Hematopoietic multipotent progenitor cell treated with erythropoietin and hydrocortisone succinate and interleukin-3 and kit ligand, for 4 days (in vitro differentiated cells): ENCODE measurements at places on chromosomes 2 and 18.

- DNase-seq = no peak
These were observed 189.8 kb downstream of the NCK2 start for GRCh38 chr2:105934467-105934866.

DNA sequence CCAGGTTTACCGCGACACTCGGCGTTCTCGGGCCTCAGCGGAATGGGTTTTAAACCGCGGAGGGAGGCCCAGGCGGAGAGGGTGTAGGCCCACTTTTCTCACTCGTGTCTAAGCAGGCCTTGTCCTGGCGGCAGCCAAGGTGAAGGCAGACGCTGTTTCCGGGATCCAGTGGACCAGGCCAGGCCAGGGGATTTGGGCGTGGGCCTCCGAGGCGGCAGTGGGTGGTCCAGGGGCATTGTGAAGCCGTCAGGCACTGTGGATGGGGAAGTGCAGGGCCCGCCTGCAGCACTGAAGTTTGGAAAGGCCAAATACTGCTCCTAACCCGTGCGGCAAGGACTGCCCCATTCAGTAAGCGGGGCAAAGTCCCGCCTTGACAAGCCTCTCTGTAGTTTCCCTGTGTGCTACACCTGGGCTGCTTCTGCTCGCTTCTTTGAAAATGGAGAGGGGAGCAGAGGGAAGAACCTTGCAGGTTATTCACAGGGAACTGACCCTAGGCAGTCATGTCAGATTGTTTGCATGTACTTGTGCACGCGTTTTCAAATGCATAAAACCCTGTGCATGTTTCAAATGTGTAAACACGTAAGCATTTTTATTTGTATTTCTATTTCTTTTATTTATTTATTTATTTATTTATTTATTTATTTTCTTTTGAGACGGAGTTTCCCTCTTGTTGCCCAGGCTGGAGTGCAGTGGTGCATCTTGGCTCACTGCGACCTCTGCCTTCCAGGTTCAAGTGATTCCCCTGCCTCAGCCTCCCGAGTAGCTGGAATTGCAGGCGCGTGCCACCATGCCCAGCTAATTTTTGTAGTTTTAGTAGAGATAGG is 7.5 kb upstream of the DLX2 start:
- peak; percentile 15 for DNase-seq

GRCh38 chr2:228180181-228181097 is 1.0 kb downstream of the SPHKAP start:
- DNase-seq = peak; percentile 2

GRCh38 chr2:48469731-48470130 is 60.2 kb upstream of the STON1 start:
- no peak for DNase-seq

- no peak for DNase-seq
These were observed 26.5 kb upstream of the PXDN start for GRCh38 chr2:1770566-1771380.

- DNase-seq = no peak
These were observed 797.8 kb downstream of the CCDC85A start for GRCh38 chr2:56981554-56981953.

DNA sequence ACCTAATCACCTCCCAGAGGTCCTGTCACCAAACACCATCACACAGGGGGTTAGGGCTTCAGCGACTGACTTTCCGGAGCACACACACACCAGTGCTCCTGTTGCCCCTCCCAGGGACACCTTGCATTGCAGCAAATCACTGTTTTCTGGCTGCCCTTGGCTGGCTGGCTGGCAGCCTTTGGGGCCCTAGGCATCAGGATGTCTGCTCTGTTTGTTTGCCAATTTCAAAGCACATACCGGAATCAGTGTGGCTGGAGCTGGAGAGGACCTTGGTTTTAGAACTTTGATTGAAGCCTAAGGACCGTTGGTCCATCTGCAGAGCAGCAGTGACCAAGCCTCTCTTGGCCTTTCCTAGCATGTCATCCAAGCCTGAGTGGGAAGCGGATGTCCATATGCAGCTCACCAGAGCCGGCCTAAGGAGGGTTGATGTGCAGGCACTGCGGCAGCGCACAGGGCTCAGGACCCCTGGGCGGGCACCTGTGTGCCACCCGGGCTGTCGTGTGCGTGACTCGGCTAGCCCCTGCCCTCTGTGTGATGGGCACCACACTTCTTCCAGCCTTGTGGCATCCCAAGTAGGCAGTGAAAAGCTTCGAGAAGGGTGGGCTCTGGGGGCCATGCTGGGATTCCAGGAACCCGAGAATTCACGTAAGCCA is 62.1 kb downstream of the GBX2 start:
- no peak for DNase-seq

DNA sequence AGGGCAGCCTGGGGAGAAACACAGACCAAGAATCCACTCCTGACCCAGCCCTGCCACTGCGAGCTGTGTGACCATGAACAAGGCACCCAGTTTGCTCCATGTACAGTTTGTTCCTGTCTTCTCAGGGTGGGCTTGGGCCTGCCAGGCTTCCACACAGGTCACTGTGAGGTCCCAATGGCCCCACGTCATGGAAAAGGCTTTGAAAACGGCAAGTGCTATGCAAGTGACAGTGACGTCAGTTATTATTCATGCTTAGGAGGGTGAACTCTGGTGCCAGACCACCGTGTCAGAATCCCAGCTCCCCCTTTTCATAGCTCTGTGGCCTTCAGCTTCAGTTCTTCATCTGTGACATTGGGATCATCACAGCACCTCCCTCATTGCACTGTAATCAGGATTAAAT is 87.1 kb downstream of the TNS1 start:
- no peak for DNase-seq

GRCh38 chr2:178450774-178451525 is at the start of the genes PJVK and PRKRA:
PJVK (plus strand) TSS chr2:178451378; CDS start chr2:178453410, 2,032 bp downstream.
PRKRA (minus strand) TSS chr2:178451175; CDS start chr2:178451030, 145 bp downstream.
- peak; percentile 98 for DNase-seq

DNA sequence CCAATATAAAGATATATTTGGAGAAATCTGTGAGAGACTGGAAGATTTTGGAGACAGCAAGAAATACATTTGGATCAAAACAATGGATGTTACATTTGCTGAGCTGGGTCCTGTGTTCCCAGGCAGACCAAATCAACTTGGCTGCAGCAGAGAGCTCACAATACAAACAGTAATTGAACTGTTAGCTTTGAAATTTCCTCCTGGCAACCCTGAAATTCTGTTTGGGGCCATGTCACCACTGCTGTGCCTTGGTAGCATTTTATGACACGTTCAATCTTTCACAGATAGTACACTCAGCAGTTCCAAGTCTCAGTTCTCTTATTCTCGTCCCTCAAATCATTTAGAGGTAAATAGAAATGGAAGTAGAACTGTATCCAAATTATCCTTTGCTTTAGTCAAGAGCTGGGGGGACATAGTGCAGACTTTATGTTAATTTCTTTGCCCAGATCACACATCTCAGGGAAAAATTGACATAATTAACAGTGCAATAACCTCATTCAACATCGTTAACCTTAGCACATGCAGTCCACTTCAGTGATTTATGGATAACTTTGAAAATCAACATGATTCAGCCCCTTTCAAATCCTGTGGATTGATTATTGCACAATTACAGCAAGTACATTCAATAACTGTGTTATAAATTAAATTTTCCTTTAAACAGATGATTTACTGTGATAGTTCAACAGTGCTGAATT is 277.4 kb upstream of the MC4R start:
- DNase-seq = no peak

GRCh38 chr2:237766340-237766739 is 32.2 kb upstream of the RBM44 start:
- DNase-seq = no peak

- DNase-seq = no peak
These were observed 25.5 kb upstream of the ONECUT2 start for GRCh38 chr18:57409650-57410049.

- DNase-seq = peak; percentile 48
These were observed 86.8 kb downstream of the METTL8 start for GRCh38 chr2:171346723-171347557.

- no peak for DNase-seq
These were observed 17.8 kb upstream of the RPRD1A start for GRCh38 chr18:36085195-36085594.

- no peak for DNase-seq
These were observed 577.3 kb downstream of the SATB2 start for GRCh38 chr2:198880421-198880820.

DNA sequence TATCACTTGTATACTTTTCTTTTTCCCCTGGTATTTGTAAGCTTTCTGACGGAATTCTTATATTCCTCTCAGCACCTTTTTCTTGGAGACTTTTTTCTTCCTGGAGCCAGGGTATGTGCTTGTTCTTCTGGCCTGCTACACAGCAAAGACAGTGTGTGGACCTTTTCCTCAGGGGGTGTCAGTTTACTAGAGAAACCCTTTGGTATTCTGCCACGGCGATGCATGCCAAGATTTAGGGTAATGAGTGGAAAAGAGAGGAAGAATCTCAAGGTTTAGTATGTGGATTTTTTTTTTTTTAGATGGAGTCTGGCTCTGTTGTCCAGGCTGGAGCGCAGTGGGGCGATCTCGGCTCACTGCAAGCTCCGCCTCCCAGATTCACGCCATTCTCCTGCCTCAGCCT is 152.2 kb downstream of the PHLPP1 start:
- DNase-seq = no peak

DNA sequence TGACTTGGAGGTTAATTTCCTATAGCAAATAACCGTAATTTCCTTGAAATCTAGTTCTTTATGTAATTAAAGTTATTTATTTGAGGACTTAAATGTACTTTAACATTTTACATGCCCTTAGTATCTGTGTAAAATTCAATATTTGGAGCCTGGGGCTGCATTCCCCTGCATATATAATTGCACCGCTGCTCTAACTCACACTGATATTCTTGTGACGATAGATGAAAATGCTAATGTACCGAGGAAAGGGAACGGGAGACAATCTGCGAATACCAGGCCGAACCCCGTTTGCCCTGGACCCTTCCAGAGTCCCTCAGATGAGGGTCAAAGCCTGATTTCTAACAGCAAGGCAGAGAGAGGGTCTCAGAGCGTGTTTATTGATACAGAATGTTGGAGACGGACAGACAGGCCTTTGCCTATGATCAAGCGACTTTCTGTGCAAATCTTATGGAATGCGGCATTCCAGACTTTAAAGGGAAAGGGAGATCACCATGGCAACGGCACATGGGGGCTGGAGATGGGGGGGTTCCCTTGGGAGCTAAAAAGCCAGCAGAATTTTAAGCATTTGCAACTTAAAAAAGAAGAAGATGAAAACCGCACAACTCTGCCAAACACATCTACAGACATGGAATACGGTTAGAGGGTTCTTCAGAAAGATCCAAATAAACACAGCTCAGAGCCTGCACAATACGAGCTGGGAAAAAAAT is 57.6 kb upstream of the TWIST2 start:
- DNase-seq = no peak

DNA sequence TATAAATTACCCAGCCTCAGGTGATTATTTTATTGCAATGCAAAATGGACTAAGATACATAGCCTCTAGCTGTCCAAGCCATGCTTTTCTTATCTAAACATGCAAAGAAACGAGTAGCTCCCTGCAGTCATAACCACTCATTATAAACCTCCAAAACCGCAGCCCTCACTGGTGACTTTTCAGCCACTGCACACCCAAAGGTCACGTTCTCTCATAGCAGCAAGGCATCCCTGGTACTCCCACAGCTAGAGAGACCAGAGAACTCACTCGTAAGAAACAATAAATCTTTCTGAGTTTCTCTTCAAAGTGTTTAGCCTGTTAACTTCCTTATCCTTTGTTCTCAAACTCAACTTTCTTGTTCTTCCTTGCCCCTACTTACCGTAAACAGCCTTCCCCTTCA is 28.5 kb upstream of the RALBP1 start:
- no peak for DNase-seq

- no peak for DNase-seq
These were observed 1.5 kb upstream of the TNFRSF11A start for GRCh38 chr18:62323483-62324180.

DNA sequence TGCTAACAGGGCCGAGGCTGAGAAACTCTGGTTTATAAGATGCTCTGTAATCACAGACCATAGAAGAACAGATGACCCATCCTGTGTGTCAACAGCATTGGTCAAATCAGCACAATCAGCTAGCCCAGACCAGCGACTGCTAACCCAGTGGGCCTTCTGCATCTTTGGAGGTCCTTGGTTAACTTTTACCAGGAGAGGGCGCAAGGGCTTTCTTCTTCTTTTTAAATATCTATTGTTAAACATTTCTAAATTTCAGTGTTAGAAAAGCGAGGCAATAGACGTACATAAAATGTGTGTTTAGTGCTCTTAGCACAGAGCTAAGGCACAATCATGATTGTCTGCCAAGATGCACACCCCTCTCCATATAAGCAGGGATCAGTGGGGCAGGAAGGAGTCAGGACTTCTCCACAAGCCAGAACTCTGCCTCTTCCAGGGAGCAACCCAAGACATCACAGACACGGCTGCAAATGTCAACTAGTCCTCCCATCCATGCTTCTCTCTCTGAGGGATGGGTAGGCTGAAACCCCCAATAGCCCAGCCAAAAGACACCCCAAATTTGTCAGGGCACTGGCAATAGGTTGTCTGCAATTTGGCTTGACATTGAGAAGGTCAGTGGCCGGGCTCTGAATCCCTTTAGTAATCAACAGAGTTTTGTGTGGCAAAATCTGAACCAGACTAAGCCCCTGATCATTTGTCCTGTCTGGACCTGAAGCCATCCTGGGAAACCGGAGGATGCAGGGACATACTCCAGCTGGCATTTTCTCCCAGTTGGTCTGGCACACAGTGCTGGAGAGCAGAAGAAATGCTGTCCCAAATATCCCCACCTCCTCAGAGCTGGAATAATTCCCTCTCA is 188.2 kb downstream of the BCL2 start:
- DNase-seq = peak; percentile 87

- no peak for DNase-seq
These were observed 17.4 kb downstream of the SRD5A2 start for GRCh38 chr2:31563273-31563839.

DNA sequence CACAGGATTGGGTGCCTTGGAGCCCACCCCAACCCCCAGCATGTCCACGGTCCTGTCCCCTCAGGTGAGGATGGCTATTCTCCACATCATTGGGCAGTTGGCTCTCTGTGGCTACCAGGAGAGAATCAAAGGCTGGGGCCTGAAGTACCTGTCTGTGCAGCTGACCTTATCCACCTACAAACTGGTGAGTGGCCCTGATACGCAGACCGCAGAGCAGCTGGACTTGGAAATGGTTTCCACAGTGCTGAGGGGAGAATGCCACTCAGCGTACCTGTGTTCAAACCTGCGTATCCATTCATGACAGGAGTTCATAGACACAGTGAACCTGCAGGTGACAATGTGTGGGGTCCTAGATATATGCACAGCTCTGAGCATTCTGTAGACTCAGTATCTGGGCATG is 21.6 kb downstream of the MROH2A start:
- no peak for DNase-seq

GRCh38 chr18:80202264-80202998 is 44.9 kb downstream of the PARD6G start:
- no peak for DNase-seq

- no peak for DNase-seq
These were observed 81.7 kb downstream of the MGAT5 start for GRCh38 chr2:134335601-134336000.

DNA sequence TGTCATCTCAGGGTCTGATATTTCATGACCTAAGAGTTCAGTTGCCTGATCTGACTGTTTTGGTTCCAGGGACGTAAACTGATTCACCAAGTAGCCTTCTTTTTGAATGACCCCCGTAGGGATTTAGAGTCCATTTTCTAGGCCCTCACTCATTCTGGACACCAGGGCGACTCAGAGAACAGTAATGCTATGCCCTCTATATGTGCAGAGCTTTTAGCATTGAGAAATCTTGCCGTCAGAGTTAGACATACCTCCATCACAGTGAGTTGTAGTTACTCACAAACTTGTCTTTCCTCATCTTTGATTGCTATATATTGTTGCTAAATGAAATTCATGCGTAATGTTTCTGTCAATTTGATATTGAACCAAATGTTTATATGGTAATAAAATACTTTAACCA is 92.3 kb downstream of the OSBPL6 start:
- no peak for DNase-seq

GRCh38 chr2:180722551-180723239 is 257.7 kb upstream of the UBE2E3 start:
- DNase-seq = no peak
